ENCODE measurements at places on chromosomes 16 and 17.

GRCh38 chr17:63494300-63494928 lies 17.6 kb downstream of the ACE start:
- no peak for DNase-seq

GRCh38 chr16:22663389-22664064 lies 150.4 kb upstream of the HS3ST2 start:
- no peak for DNase-seq

DNA sequence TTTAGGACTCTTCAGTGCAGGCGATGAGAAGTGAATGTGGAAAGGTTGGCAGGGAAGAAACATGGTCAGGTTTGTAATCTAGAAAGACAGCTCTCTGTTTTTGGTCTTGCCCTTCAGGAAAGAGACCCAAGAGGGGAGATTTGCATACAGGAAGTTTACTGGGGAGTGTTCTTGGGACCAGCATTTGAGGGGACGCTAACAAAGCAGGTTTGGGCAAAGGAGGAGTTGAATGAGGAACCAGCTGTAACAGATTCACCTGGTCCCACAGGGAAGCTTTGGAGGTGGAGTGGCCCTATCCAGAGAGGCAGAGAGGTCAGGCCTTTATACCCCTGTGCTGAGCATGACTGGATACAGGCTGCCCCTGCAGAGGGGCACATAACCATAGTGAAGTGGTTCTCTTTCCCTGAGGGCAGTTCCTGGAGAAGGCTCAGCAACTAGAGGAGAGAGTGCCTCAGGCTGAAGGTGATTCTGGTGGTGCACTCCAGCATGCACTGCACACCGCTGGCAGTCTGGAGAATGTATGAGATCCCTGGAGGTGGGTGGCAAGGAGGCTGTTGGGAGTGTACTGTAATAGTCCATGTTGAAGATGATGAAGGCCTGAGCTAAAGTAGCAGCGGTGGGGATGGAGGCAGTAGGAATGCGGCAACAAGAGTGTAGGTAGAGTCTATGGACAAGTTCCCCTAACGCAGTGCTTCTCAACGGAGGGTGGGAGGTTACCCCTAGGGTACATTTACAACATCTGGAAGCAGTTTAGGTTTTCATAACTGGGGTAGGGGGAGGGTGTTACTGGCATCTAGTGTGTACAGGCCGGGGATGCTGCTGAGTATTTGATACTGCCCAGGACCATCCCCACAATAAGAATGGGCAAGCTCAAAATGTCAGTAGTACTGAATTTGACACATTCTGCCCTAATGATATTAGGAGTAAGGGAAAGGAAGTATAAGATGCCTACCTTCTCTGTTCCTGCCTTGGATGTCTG lies 37.2 kb downstream of the MAP2K6 start:
- no peak for DNase-seq

DNA sequence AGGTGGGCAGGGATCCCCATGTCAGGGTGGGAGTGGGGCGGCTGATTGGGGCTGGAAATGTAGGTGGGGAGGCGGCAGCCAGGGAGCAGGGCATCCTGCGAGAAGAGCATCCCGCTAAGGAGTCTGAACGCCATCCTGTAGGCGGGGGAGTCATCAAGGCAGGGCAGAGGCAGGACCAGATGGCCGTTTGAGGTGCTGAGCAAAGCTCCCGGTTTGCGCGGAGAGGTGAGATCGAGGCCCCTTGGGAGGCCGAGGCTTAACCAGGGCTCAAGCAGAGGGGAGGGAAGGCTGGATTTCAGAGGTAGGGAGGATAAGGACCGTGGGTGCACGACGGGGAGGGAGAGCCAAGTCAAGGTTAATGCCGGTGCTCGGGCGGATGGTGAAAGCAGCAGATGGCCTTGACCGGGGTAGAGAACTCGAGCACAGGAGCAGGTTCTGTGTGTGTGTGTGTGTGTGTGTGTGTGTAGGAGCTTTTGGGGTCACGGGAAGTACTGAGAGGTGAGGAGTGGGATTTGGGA lies 472 bp upstream of the NME2 start:
- DNase-seq = no peak

GRCh38 chr16:85348911-85349334 lies 236.7 kb upstream of the CIBAR2 start:
- no peak for DNase-seq

DNA sequence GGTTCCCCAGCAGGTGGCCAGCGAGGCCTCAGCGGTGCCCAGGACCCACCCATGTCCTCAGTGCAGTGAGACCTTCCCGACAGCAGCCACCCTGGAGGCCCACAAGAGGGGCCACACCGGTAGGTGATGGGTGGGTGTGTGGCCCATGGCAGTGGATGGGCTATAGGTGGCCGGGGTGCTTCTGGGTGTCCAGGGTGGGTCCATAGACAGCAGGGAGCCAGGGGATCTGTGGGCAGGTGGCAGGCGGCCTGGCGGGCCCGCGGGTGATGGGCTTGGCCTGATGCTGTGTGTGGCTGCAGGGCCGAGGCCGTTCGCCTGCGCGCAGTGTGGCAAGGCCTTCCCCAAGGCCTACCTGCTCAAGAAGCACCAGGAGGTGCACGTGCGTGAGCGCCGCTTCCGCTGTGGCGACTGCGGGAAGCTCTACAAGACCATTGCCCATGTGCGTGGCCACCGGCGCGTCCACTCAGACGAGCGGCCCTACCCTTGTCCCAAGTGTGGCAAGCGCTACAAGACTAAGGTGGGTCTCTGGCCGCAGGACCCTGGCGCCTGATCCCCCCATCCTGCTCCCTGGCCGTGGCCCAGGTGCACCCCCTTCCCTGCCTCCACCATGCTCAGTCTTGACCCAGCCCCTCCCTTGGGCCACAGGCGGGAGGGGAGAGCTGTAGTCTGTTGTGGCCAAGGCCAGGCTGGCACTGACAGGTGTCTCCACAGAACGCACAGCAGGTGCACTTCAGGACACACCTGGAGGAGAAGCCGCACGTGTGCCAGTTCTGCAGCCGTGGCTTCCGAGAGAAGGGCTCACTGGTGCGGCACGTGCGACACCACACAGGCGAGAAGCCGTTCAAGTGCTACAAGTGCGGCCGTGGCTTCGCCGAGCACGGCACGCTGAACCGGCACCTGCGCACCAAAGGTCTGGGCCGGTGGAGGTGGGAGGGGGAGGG lies 2.1 kb upstream of the DNASE1L2 start:
- DNase-seq = no peak

DNA sequence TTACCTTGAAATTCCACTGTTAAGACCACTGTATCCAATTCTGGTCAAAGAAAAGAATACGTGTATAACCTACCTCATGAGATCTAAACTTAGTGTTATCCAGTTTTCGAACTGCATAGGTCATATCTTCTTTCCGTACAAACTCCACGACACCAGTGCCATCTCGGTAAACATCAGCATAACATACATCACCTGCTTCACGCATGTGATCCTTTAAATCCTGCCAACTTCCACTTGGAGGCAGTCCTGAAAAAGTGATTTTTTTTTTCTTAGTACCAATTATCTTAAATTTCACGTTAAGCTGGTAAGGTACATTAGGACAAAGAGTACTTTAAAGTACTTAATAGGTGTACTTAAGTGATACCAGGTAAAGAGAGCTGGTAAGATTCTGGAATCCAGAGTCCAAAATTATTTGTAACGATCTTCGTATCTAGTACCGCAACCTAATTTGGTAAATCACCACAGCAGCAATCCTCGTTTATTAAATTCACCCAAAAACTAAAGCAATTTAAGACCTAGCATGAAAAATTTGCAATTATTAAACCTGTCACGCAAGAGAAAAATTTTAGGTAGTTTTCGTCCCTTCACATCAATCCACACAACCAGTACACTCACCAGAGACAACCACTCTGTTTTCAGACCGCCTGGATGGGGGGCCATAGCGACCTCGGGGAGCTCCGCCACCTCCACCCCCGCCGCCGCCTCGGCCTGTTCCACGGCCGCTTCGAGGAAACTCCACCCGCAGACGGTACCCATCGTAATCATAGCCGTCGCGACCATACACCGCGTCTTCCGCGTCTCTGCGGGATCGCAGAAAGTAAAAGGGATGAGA lies 1.1 kb downstream of the SRSF1 start:
- DNase-seq = no peak

DNA sequence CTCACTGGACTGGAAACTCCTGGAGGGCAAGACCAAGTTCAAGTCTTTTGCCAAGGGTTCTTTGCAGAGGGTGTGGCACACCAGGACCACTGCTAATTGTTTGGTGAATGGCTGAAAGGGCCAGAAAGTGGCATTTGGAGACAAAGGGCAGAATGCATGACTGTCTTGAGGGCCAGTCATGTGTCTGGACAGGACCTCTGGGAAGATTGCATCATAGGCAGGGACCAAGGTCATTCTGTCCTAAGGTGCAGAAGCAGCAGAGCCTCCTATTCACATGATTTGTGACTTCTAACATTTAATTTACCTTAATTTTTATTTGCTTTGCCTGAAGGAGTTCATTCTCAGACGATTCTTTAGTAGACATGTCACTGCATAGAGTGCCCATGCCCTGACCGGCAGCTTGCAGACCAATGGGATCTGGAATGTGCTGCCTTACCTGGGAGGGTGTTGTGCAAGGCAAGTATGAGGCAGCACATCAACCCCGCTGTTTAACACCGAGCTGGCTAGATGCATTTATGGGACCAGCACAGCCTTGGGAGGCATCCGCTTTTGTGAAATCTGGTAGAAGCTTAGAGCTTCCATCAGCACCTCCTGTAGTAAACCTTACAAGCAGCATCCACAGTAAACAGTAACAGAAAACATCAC lies 62.3 kb upstream of the MAF start:
- no peak for DNase-seq

DNA sequence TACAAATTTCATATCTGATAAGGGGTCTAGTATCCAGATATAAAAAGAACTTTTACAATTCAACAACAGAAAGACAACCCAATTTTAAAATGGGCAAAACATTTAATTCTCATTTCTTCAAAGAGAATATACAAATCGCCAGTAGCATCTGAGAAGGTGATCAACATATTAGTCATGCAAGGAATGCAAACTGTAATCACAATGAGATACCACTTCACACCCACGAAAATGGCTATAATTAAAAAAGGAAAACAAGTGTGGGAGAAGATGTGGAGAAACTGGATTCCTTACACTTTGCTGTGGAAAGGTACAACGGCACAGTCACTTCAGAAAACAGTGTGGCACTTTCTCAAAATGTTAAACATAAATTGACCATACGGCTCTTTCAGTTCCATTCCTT lies 168.2 kb downstream of the VPS53 start:
- no peak for DNase-seq

DNA sequence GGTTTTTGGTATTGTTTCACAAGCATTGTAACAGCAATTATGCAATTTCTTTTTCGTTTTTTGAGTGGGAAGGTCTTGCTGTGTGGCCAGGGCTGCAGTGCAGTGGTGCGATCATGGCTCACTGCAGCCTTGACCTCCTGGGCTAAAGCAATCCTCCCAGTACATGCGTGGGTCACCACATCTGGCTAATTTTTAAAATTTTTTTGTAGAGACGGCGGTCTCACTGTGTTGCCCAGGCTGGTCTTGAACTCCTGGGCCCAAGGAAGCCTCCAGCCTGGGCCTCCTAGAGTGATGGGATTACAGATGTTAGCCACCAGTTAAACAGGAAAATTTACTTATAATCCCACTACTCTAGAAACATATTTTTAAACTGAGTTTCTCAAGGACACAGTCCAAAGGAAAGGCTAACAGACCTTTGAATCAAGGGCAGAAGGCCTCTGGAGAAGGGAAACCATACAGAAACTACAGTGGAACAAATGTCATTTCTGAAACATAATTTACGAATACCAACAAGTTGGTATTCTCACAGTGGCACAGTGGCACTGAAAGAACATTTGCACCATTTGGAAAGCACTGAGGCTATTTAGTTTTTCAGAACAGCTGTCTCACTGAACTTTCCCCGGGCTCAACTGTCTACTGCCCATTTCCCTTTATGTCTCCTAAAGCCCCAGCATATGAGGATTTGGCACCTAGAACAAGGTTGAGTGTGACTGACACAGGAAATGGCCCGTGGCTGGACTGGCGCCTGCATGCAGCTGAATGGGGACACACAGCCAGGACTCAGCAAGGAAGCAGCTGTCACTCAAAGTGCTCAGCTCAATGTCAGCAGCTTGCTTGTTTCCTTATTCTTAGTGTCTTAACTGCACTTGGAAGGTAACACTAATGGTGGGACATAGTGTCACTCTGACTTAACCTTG lies 2.8 kb upstream of the PRKAR1A start:
- peak; percentile 80 for DNase-seq

GRCh38 chr17:77294761-77295160 lies 154.0 kb downstream of the SEC14L1 start:
- no peak for DNase-seq

DNA sequence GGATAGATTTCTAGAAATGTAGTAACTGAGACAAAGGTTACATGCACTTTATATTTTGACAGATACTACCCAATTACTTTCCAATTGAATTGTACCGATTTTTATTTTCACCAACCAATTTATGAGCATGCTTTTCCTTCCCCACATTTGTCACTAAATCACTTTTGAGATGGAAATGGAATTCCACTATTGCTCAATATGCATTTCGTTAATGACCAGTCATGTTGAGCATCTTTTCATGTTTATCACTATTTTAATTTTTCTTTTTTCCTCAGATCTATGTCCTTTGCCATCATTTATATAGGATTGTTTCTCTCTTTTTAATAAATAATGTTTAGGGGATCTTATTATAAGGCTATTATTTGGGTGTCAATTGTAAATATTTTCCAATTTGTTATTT lies 102.8 kb upstream of the SMIM36 start:
- DNase-seq = no peak

DNA sequence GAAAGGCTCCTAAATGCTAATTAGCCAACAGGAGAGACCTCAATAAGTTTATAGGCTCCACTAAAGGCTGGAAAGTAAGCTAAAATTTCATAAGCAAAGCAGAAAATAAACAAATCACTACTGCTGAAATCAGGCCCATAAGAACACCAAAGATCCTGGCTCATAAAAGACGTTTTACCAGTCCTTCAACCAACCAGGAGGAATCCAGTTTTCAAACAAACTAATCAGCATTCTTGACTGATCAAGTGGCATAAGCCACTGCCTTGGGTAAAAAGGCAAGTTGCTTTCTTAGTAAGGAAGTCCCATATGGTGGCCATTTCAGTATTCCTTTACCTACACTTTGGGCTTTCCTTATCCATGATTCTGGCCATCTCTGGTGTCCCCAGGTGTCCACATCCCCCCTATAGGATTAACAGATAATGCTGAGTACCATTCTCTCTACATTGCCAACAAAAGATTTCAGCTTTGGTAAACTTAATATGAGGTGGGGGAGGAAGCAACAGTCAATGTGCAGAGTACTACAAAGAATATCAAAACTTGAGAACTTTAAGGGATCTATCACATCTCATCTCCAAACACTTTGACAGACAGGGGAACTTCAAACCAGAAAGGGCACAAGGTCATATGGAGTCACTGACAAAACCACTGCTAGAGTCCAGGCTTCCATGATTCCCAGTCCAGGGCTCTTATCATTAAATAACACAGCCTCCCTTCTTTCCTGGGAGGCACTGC lies 1.3 kb downstream of the TOM1L2 start:
- no peak for DNase-seq

- no peak for DNase-seq
These were observed 4.6 kb downstream of the SLC5A10 start for GRCh38 chr17:18956581-18956980.

DNA sequence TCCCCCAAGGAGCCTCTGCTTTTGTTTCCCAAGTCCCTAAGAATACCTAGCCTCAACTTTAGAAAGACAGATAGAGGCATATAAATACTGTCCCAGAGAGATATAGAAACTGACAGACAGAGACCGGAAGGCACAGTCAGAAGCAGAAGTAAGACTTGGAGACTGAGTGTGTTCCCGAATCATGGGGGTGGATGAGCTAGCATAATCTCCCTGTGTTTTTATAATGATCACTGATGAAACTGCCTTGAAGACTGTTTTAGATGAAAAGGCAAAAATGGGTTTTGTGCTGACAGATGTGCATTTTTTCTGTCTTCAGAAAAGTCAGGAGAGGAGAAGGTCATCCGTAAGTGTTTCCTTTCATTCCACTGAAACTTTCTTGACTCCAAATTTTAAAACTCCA lies 8.3 kb upstream of the PSMD3 start:
- DNase-seq = peak; percentile 79
